ENCODE measurements at places on chromosomes 12 and 14. TPM values are rescaled to one million over a fixed set of nuclear protein-coding genes. Genes with fewer than 3 reads are reported as not detected.

- H3K4me3 ChIP-seq, result no peak overlapping the region
- H3K36me3 ChIP-seq, result no peaks in the 10 kb centered on the region
- H3K27ac ChIP-seq, result no peak overlapping the region
- peaks cover 73% of the 10 kb centered on the region for H3K4me1 ChIP-seq
- H3K27me3 ChIP-seq, result no peaks in the 10 kb centered on the region
- no peak for DNase-seq
These were observed 50.1 kb downstream of the RASSF3 start for GRCh38 chr12:64660237-64661018.

GRCh38 chr12:52363111-52363679 is 4.1 kb downstream of the KRT85 start:
- no peaks in the 10 kb centered on the region for H3K36me3 ChIP-seq
- H3K27me3 ChIP-seq, result peaks cover 16% of the 10 kb centered on the region
- no peak for DNase-seq
- no peaks in the 10 kb centered on the region for H3K4me1 ChIP-seq

The WSCD2 gene
- total RNA-seq, result 0.41 TPM

GRCh38 chr12:69671597-69671996 is 27.5 kb downstream of the BEST3 start:
- H3K27me3 ChIP-seq, result no peaks in the 10 kb centered on the region
- DNase-seq, result no peak
- no peak overlapping the region for H3K27ac ChIP-seq
- no peak overlapping the region for H3K4me3 ChIP-seq

The DLK1 gene
- total RNA-seq, result 0.26 TPM

DNA sequence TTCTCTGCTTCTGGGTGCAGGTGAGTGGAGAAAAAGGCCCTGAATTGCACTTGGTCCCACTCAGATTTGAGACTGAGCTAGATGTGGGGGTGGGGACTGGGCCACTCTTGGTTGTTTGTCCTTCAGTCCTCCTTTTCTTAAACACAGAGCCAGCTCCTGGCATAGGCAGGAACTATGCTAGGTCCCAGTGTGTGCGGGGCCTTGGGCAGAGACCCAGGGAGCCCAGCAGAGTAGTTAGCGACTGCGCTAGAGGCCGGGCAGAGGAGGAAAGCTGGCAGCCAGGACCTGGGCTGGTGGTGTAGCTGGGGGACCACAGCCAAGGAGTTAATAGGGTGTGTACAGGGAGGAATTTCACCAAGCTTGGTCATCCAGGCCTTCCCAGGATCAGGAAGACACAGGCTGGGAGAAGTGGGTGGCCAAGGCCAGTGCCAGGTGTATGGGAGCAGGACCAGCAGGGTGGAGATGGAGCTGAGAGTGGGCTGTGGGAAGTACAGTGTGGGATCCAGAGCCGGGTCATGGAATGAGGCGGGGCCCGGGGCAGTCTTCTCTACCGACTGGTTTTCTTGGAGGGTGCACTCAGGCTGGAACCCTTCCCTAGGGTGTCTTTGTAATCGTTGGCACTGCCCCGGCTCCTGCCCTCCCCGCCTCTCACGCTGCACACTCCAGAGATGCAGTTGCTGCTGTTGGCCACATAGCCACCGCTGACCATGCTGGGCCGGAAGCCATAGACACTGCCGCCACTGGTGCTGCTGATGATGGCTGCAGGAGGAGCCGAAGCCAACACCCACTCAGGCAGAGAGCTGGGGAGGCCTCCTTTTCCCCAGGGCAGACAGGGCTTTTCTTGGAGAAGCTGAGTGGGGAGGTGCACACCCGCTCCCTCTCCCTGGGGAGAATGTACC is 8.7 kb downstream of the KRT71 start:
- DNase-seq, result no peak
- no peaks in the 10 kb centered on the region for H3K4me1 ChIP-seq
- H3K27ac ChIP-seq, result no peak overlapping the region

DNA sequence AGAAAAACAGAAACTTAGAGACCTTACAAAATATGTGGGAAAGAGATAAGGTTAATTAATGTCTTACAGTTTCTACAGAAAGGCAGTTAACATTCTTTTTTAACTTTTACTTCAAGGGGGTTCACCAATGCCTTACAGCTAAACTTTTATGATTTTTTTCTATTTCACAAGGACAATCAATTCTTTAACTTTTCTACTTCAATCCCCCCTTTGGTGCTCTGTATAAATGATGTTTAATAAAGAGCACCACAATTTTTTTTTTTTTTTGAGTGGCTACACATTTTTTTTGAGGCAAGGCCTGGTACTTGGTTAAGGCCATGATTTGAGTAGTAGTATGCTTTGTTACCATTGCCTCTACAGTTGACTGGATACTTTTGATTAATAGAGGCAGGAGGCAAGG is 279.6 kb downstream of the PRKD1 start:
- DNase-seq, result no peak
- H3K27ac ChIP-seq, result no peak overlapping the region
- H3K4me3 ChIP-seq, result no peak overlapping the region
- no peaks in the 10 kb centered on the region for H3K27me3 ChIP-seq
- H3K4me1 ChIP-seq, result no peaks in the 10 kb centered on the region

The CLEC4D gene
- 0.35 TPM for total RNA-seq

DNA sequence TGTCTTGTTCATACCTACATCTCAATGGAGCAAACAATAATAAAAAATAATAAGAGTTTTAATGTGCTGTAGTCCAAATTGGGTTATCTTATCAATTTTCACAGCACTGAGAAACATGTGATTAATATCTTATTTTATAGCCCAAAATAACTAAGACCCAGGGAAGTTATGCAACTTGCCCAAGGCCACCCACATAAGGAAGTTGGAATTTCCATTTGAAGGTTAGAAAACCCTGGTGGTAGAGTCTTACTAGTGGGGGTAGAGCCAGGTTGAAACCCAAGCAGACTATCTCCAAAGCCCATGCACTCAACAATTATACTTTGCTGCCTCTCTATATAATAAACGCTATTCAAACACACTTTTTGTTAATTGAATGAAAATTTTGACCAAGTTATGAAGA is 270.0 kb upstream of the CAND1 start:
- no peaks in the 10 kb centered on the region for H3K4me1 ChIP-seq
- no peak for DNase-seq
- H3K4me3 ChIP-seq, result no peak overlapping the region
- no peaks in the 10 kb centered on the region for H3K36me3 ChIP-seq
- H3K27me3 ChIP-seq, result no peaks in the 10 kb centered on the region

DNA sequence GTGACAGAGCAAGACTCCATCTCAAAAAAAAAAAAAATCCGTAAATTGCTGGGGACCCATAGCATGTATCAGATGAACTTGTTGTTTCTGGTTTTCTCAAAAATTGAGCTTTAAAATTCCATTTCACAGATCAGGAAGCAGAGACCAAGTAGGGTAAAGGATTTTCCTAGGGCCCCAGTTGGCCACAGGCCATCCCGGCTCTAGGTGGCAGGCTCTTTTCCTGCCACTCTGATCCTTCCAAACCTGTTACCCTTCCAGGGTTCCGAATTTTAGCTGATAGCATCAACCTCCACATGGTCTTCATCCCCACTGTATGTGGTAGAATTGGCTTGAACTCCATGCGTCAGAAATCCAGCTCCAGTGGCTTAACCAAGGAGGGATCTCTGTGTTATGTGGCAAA is 36.1 kb upstream of the BDKRB2 start:
- H3K4me3 ChIP-seq, result no peak overlapping the region
- no peak overlapping the region for H3K27ac ChIP-seq
- H3K36me3 ChIP-seq, result no peaks in the 10 kb centered on the region

DNA sequence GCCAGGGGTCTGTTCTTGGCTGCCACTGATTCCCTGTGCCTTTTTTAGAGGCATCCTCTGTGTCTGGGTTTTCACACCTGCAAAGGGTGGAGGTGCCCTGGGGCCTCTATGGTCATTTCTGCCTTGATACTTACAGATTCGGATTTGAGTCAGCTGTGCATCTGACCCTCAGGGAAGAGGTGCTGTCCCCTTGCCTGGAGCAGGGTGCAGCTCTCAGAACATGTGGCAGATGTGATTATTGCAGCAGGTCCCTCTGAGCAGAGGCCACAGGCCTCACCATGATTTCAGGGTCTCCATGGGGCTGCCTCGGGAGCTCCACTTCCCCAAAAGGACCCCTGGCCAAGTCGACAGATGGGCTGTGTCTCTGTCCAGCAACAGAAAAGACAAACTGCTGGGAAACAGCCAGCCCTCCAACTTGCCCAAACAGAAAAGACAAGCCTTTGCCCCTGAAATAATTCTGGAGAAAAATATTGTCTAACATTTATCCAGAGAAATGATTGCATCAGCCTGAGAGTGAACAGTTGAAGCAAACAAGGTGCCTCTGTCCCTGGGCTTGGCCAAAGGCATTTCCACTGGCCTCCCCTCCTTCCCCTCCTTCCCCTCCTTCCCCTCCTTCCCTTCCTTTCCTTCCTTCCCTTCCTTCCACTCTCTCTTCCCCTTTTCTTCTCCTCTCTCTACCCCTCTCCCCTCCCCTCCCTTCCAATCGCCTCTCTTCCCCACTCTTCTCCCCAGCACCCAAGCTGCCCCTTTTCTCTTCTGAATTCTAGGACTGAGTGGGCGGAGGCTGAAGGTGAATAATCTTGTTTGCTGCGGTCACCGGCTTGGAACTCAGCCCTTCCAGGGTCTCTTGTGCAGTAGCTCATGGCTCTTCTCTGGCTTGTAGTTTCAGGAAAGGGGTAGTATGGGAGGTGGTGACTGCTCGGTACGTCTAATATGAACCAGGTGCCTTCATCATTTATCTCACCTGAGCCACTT is 676 bp downstream of the SERPINA3 start:
- no peak overlapping the region for H3K27ac ChIP-seq
- H3K4me1 ChIP-seq, result no peaks in the 10 kb centered on the region
- peak; percentile 75 for DNase-seq
- no peaks in the 10 kb centered on the region for H3K27me3 ChIP-seq

The LHX5 gene
- total RNA-seq, result not detected

GRCh38 chr12:130016194-130016593 is 112.4 kb upstream of the TMEM132D start:
- H3K36me3 ChIP-seq, result no peaks in the 10 kb centered on the region
- DNase-seq, result no peak
- H3K4me3 ChIP-seq, result no peak overlapping the region
- H3K27me3 ChIP-seq, result peaks cover 84% of the 10 kb centered on the region
- H3K27ac ChIP-seq, result no peak overlapping the region

The CLEC6A gene
- total RNA-seq, result 0.42 TPM

DNA sequence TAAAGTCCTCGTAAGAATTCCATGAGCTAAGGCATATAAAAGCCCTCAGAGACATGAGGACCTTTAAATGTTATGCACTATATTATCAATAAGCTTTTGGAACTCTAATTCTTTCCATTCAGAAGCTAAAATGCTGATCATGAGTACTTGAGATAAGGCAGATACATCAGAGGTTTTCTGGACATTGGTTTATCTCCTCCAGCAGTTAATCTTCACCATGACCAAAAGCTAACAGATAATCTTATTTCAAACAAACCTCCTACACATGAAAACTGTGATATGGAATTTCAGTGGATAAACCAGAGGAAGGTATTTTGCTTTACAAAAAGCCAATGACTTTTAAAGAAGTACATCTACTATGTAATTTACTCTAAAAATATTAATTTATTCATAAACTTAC is 97.9 kb upstream of the BBS10 start:
- DNase-seq, result no peak
- no peak overlapping the region for H3K4me3 ChIP-seq

The TMEM30B gene
- total RNA-seq, result 20.9 TPM

The SLC6A15 gene
- total RNA-seq, result 0.21 TPM

DNA sequence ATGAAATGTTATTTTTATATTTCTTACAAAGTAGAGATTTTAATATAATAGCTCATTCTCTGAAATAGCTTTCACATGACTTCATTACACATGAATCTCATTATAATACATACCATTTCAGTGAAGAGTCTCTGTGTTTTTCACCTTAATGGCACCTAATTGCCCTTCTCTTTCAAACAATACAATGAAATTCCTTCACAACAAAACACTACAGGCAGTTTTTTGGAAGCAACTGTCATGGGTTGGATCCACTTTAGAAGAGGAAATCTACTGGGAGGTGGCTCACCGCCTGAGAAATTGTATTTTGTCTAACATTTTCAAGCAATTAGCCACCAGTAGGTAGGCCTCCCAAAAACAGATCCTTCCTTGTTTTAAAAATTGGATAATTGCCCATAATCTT is 40.3 kb upstream of the RGS6 start:
- H3K27me3 ChIP-seq, result no peaks in the 10 kb centered on the region
- H3K36me3 ChIP-seq, result no peaks in the 10 kb centered on the region
- H3K27ac ChIP-seq, result no peak overlapping the region
- no peak for DNase-seq
- H3K4me3 ChIP-seq, result no peak overlapping the region

The RTL1 gene
- total RNA-seq, result not detected

GRCh38 chr12:6273541-6274230 is 36.8 kb upstream of the PLEKHG6 start:
- no peak for DNase-seq
- peaks cover 34% of the 10 kb centered on the region for H3K4me1 ChIP-seq
- peak overlapping the region; percentile 70 for H3K27ac ChIP-seq

- no peaks in the 10 kb centered on the region for H3K27me3 ChIP-seq
- H3K36me3 ChIP-seq, result no peaks in the 10 kb centered on the region
- no peak overlapping the region for H3K27ac ChIP-seq
- no peak overlapping the region for H3K4me3 ChIP-seq
- no peaks in the 10 kb centered on the region for H3K4me1 ChIP-seq
- no peak for DNase-seq
These were observed 133.2 kb downstream of the ANO4 start for GRCh38 chr12:100927826-100928225.

GRCh38 chr12:107843351-107844311 is 69.1 kb downstream of the ASCL4 start:
- no peaks in the 10 kb centered on the region for H3K36me3 ChIP-seq
- H3K27ac ChIP-seq, result no peak overlapping the region
- no peak for DNase-seq
- peaks cover 100% of the 10 kb centered on the region for H3K27me3 ChIP-seq
- H3K4me1 ChIP-seq, result peaks cover 21% of the 10 kb centered on the region

The PTPRO gene
- 11.9 TPM for total RNA-seq

- no peaks in the 10 kb centered on the region for H3K27me3 ChIP-seq
- no peak for DNase-seq
- H3K4me3 ChIP-seq, result no peak overlapping the region
- peaks cover 13% of the 10 kb centered on the region for H3K36me3 ChIP-seq
- no peak overlapping the region for H3K27ac ChIP-seq
These were observed 10.7 kb downstream of the VDR start for GRCh38 chr12:47894068-47894467.

DNA sequence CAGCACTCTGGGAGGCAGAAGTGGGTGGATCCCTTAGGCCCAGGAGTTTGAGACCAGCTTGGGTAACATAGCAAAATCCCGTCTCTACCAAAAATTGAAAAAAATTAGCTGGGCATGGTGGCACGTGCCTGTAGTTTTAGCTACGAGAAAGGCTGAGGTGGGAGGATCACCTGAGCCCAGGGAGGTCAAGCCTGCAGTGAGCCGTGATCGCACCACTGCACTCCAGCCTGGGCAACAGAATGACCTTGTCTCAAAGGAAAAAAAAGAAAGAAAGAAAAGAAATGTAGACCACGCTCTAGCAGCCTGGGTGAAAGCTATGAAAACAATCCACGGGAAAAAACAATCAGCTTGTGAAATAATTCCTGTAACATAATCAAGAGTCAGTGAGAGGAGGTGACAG is 29.0 kb downstream of the SARNP start:
- no peak for DNase-seq
- H3K27me3 ChIP-seq, result no peaks in the 10 kb centered on the region
- no peaks in the 10 kb centered on the region for H3K4me1 ChIP-seq
- no peak overlapping the region for H3K4me3 ChIP-seq
- H3K36me3 ChIP-seq, result peaks cover 97% of the 10 kb centered on the region

The KRT79 gene
- total RNA-seq, result 0.32 TPM

GRCh38 chr12:104788840-104789271 is 169.2 kb downstream of the SLC41A2 start:
- no peak overlapping the region for H3K27ac ChIP-seq
- H3K4me1 ChIP-seq, result no peaks in the 10 kb centered on the region
- H3K27me3 ChIP-seq, result no peaks in the 10 kb centered on the region
- DNase-seq, result no peak
- H3K4me3 ChIP-seq, result no peak overlapping the region
- H3K36me3 ChIP-seq, result no peaks in the 10 kb centered on the region

- H3K4me1 ChIP-seq, result no peaks in the 10 kb centered on the region
These were observed 357.6 kb downstream of the RPS29 start for GRCh38 chr14:49228552-49228951.
